Memory B cell (primary cell): ENCODE measurements at places on chromosomes 13 and 19.

DNA sequence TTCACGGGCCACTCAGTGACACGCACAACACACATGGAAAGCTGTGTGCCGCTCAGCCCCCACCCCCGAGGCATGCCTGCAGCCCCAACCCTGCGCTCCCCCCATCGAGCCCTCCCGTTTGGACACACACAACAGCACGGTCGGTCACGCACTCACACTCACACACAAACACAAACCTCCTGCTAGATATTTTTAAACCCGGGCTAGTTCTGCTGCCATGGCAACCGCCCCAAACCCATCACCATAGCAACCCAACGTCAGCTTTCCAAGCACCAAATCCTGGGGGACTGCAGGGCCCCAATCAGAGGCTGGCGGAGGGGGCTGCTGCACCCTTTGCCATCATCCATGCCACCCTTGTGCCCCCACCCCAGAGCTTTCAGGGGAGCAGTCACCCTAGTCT lies 2.5 kb upstream of the NOVA2 start:
- DNase-seq: no peak

GRCh38 chr19:1128106-1128505 lies 24.3 kb downstream of the GPX4 start:
- no peak for DNase-seq

GRCh38 chr19:28874742-28875141 lies 338.2 kb downstream of the UQCRFS1 start:
- DNase-seq: no peak

DNA sequence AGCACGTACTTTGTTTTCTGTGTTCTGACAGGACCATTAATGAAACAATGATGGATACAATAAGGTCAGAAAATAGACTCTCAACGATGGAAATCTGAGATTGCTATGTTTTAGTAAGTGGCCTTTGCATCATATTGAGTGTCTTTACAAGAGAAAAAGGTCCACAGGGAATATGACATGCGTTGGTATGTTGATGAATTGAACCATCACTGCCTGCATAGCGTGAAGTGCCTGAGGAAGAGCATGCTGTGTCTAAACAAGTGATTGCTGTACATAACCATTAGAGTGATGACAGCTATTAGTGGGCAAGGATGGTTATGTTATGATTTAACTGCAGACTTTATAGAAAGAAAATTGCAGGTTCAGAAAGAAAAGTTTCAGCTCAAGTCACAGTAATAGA lies 623.2 kb downstream of the SLITRK5 start:
- DNase-seq: no peak

GRCh38 chr13:62377838-62378237 lies 962.2 kb upstream of the PCDH20 start:
- DNase-seq: no peak
